ENCODE measurements at places on chromosomes 1 and 21.

GRCh38 chr1:27570784-27571183 lies 33.2 kb downstream of the AHDC1 start:
- no peak for DNase-seq

DNA sequence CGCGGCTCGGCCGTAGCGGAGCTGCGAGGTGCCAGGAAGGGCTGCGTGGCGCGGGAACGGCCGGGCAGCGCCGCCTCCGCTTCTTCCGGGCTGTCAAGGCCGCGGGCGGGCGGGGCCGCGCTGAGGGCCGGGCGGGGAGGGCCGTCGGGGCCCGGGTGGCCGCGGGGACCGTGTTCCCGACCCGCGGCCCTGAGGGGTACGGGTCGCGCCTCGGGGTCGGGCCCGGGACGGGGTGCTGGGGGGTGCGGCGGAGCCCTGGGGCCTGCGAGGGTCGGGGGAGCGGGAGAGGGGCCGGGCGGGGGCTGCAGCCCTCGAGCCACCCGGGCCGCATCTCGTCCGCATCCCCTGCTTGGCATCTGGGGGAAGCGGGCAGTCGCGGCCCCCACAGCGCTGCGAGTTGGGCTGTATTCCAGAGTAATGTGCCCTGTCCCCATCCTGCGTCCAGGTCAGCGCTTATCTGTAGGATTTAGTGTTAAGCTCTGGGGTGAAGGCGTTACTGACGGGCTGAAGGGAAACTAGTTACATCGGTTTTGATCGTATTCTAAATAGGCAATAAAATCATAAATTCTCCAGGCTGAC lies 379 bp downstream of the RER1 start:
- DNase-seq, result no peak

- no peak for DNase-seq
Observed at GRCh38 chr1:21550097-21550496, 40.9 kb downstream of the ALPL start.

- no peak for DNase-seq
Observed at GRCh38 chr1:117104986-117105385, 16.6 kb downstream of the TRIM45 start.

DNA sequence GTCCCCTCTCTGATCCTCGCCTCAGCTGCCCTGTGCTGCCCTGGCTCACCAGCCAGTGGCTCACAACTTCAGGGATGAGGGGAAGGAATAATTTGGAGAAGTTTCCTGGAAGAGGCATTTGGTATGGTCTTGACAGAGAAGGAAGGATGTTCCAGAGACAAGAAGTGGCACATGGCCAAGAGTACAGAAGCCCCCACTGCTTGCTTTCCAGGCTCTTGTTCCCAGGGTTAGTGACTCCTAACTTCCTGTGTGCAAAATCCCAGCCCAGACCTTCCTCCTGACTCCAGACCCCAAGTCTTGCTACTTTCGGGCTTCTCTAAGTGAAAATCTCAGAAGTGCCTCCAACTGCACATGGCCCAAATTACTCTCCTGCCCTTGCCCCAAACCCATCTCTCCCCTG lies 85.7 kb downstream of the HMGB4 start:
- DNase-seq, result no peak

DNA sequence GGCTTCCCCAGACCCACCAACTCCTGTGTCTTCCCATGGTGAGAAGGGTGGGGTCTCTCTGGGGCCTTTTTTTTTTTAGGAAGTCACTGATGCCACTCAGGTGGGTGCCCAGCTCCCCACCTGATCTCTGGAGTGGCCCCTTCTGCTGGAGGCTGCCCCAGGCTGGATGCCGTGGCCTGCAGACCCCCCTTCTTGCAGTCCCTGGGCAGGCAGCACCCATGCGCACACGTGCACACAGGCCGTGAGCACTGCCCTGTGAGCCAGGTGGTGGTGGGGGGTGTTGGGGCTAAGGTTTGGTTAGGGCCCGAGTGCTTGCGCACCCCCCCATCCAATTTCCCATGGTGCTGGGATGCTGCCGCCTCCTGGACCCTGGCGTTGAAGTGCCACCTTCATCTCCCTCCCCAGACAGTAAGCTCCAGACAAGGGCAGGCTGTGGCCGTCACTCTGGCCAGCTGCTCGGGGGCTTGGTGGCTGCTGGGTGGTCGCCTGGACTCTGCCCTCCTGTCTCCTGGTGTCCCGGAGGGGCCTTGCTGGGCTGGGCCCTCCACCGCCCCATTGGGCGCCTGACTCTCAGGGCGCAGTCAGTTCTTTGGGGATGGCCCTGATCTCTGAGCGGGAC lies 50.6 kb downstream of the SKI start:
- DNase-seq, result no peak

DNA sequence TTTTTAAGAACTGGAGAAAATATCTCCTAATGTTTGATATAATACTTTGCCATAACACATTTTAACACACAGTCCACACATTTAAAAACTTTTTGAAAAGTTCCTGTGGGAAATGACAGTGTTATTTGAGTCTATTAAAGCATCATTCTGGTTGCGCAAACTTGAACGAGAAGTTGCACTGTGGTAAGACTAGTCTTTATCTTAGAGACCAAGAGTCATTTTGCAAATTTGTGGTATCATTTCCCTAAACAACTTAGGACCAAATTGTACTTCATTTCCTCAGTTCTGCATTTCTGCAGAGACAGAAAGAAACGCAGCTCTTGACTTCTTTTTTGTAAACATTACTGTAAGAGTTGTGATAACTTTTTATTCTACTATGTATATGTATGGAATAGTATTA lies at the start of gene RGS18:
Gene RGS18 (plus strand): TSS at position 282 of the 400 bp plus-strand sequence. CDS start 176 bp downstream, outside the sequence.
- no peak for DNase-seq

DNA sequence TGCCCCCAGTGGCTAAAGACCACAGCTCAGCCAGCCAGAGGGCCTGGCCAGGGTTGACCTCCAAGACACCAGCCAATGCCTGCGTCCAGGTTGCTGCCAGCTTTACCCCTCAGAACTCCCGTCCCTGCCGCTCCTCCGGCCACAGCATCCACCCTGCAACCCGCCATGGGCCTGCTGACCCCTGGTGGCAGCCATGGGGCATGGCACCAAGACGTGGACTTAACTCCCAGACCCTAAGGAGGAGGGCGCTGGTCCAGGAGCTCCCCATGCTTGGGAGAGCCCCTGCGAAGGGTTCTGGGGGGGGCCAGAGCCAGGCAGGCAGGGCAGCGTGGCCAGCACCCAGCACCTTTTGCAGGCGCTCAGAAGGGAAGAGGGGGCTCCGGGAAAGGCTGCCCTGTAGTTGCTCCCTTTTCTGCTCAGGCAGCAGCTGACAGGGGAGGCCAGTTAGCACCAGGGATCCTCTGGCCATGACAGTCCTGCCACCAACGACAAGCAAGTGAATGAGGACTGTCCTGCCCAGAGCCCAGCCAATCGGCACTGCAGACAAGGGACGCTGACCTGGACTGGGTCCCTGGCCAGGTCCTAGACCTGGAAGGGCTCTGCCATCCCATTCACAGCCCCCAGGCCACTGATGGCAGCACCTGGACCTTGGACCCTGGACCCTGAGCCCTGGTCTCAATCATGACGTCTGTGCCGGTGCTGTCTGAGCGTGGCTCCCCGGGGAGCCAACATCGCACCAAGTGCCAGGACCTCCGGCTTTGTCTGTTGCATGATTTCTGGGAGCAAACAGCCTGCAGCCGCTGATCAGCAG lies 246.2 kb downstream of the NPHP4 start:
- no peak for DNase-seq

- peak; percentile 39 for DNase-seq
Observed at GRCh38 chr21:42565206-42565810, 51.7 kb downstream of the SLC37A1 start.

- DNase-seq, result no peak
Observed at GRCh38 chr1:209384710-209385550, 198.6 kb upstream of the CAMK1G start.

DNA sequence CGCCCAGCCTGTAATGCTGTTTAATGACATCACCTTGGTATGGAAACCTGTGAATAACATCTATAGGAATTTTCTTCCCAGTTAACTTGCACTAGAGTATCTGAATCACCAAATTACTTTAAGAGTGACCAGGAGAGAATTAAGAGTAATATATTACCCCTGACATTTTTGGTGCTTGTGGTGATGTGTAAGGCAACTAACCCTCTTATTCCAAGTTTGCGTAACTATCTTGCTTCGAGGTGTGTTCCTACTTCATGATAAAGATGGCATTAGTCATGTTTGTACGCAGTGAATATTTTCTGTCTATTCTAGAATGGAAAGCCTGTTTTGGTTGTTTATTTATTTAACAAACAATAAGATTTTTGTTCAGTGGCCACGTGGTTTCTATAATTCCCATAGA lies 131.3 kb downstream of the ZP4 start:
- no peak for DNase-seq

- DNase-seq, result no peak
Observed at GRCh38 chr1:70383483-70383882, 27.6 kb upstream of the CTH start.

GRCh38 chr1:41448821-41449220 lies 35.7 kb downstream of the EDN2 start:
- no peak for DNase-seq

DNA sequence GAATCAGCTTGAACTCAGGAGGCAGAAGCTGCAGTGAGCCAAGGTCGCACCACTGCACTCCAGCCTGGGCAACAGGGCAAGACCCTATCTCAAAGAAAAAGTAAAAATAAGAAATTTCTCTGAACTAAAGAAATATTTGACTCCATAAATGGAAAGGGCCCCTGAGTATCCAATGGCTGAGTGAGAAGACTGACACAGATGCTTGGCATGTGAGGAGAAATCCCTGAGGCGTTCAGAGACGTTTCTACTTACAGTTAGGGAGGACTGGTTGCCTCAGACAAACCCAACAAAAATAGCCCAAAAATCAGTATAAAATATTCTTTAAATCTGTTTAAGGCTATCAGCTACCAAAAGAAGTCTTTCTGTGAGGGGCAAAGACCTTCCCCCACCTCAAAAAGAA lies 3.0 kb upstream of the SUMO3 start:
- DNase-seq, result no peak

- no peak for DNase-seq
Observed at GRCh38 chr1:36884029-36884701, 150.2 kb downstream of the GRIK3 start.

GRCh38 chr21:29453511-29453910 lies 154.8 kb downstream of the BACH1 start:
- no peak for DNase-seq

DNA sequence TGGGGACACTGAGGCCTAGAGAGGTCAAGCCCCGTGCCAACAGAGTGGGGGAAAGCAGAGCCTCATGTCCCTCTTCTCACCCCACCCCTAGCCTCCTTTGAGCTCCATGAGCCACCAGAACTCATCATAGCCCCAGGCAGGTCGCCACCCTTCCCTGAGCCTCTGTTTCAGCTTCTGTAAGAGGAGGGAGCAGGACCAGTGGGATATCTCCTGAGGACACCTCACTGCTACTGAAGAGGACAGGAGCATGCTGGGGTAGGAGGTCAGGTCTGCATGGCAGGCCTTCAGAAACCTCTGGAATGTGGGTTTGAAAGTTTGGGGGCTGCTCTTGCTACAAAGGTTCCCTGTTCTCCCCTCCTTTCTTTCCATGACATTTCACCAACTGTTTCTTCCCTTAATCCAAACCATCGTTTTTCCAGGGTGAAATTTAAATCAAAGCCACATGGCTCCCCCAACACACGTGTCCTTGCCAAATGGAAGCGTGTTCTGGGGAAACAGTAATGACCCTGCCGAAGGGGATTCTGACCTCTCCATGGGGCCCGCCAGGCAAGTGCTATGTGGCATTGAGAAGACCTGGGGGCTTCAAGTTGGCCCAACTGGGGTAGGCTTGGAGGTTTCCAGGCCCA lies 88.1 kb upstream of the RUNX3 start:
- DNase-seq, result no peak

DNA sequence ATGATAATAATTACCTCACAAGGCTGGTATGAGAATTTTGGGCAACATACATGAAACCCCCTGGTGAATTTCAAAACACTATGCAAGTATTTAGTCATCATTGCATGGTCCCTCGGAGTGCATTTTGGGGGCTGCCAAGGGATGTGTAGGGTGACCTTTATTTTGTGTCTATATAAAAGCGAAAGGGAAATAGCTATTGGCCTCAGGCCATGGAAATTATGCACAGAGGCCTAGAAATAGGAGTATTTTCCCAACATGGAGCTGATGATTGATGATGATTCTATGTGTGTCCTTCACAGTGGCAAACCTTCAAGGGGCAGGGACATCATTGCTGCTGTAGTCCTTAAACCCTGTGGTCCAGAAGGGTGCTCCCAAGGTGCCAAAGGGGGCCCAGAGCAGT lies 265.5 kb downstream of the ST6GALNAC3 start:
- no peak for DNase-seq

DNA sequence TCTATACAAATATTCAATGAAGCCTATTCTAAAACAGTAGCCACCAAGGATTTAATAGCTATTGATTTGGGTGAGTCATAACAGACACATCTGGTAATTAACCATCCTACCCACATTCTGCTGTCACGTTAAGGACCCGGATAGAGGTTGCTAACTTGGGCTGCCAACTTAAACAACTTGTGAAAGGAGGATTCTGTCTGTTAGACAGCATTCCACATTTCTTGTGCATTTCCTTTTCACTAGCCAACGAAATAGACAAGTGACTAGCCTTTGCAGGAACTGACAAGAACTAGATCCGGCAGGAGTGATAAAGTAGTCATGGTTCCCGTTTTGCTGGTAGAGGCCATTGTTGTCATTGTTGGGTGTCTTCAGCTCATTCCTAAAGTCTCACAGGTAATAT lies 9.5 kb downstream of the DSCAM start:
- DNase-seq, result no peak

DNA sequence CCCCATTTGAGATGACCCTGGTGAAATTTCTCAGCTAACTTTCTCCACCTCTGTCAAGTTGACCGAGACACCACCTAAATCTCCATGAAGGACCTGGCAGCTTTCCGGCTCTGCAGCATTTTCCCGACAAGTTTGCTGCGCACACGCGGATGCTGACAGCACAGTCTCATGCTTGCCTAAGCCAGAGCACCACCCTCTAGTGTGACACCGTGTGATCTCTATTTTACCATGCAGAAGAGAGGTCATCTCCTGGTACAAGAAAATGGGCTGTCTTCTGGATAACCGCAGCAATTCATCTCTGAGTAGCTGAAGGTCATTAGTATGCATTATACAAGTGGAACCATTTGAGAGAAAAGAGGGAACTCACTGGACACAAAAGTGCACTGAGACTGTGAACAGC lies 38.9 kb upstream of the H6PD start:
- no peak for DNase-seq

DNA sequence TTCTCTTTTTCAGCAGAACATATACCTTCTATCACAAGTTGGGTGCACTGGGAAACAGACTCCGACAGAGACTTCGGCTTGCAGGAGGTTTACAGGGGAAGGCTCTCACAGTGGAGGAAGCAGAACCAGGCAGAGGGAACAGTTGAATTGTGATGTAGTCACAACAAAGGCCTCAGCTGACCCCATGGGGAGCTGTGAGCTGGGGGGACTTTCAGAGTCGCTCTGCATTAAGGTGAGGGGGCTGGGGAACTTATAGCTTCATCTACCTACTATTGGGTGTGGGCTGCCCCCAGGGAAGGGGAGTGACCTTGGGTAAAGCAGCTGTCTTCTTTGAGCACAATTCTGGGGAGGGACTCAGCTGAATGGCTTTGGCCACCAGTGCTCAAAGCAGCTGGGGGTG lies 94.9 kb upstream of the POU3F1 start:
- no peak for DNase-seq
